A172 (cell line): ENCODE measurements at places on chromosomes 1 and 21. TPM values are rescaled to one million over a fixed set of nuclear protein-coding genes. Genes with fewer than 3 reads are reported as not detected.
A peak's percentile ranks its signal among the peaks of the same experiment; 100 is the strongest.

DNA sequence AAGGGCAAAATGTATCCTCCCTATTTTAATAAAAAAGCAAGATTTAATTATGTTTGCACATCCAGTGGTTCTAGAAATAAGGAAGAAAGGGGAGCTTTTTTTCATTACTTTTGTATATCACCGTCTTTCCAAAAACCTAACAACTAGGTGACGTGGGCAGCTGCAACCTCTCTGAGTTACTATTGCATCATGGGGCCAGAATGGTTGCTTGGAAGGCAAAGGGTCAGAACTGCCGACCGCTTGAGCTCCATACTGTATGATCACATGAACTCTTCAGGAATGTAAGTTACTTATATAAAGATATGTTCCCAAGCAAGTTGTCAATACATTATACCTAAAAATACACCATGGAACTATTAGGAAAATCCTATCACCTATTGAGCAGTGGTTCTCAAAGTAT lies 85.6 kb upstream of the HIVEP3 start:
- DNase-seq = no peak

The SLC45A3 gene
- 11.1 and 13.0 TPM in 2 replicates for total RNA-seq

GRCh38 chr1:4603295-4604110 lies 50.9 kb upstream of the AJAP1 start:
- peak; percentile 19 for DNase-seq

The SYPL2 gene
- 0.24 TPM in 1 of 2 replicates, not detected in the other for total RNA-seq

The CYP4A11 gene
- total RNA-seq = not detected in 2 replicates

GRCh38 chr1:94903280-94904009 lies 23.5 kb downstream of the CNN3 start:
- DNase-seq = no peak

DNA sequence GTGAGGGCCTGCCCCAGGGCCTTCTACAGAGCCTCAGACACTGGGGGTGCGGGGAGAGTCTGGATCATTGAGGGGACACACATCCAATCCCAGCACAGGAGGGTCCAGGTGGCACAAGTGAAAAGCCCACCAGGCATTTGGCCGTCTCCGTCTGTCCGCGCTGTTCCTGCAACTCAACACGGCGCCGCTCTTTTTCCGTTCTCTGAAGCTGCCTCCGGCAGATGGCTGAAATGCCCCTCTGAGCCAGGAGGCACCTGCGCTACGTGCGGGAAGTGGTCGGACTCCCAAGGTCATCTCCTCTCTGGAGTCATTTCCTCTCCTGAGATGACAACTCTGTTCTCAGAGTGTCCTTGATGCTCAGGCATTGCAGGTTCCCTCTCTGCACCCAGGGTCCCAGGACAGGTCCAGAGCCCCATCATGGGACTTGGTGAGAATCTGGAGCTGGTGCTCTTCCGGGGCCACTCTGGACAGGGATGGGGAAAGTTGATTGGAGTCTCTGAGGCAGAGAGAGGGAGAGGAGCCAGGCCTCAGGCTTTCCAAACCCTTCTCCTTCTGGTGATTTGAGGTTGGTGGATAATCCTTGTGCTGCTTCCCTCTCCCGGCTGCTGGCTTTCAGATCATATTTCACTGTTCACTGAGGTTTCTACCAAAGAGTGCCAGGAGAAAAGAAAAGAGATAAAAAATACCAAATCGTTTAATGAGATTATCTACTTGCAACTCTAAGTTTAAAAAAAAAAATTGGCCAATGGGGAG lies 14.0 kb upstream of the MIXL1 start:
- DNase-seq = no peak

The ITLN2 gene
- total RNA-seq = not detected in 2 replicates

The SLC44A3 gene
- total RNA-seq = 0.10 TPM in 1 of 2 replicates, not detected in the other

The SERINC2 gene
- 16.8 and 18.9 TPM in 2 replicates for total RNA-seq

- DNase-seq = no peak
Measured at GRCh38 chr1:58442114-58442513, 104.4 kb downstream of the OMA1 start.

- no peak for DNase-seq
Measured at GRCh38 chr1:212915245-212916091, 34.9 kb upstream of the VASH2 start.

DNA sequence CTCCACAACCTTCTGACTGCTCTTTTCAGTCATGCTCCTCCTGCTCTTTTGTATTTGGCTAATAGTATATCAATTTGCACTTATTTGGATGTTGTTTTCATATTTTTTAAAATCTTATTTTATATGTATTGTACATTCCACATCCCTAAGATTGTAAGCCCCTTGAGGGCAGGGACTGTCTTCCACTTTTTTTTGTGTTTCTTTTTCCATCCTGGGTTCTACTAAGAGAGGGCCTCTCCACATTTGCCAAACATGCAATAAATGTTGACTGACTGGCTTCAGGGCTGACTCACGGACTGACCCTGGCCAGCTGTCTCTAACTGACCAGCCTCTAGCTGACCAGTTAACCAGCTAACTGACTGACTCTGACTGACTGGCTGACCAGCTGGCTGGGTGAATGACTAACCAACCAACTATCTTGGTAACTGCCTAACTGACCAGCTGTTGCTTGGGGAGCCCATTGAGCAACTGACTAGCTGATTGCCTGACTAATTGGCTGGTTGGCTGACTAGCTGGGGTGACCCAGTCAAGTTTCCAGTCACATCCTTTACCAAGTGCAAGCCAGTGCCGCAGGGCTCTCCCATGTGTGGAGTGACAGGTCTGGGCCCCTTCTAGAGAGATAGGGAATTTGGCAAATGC lies 16.1 kb downstream of the CSF1 start:
- DNase-seq = peak; percentile 55

DNA sequence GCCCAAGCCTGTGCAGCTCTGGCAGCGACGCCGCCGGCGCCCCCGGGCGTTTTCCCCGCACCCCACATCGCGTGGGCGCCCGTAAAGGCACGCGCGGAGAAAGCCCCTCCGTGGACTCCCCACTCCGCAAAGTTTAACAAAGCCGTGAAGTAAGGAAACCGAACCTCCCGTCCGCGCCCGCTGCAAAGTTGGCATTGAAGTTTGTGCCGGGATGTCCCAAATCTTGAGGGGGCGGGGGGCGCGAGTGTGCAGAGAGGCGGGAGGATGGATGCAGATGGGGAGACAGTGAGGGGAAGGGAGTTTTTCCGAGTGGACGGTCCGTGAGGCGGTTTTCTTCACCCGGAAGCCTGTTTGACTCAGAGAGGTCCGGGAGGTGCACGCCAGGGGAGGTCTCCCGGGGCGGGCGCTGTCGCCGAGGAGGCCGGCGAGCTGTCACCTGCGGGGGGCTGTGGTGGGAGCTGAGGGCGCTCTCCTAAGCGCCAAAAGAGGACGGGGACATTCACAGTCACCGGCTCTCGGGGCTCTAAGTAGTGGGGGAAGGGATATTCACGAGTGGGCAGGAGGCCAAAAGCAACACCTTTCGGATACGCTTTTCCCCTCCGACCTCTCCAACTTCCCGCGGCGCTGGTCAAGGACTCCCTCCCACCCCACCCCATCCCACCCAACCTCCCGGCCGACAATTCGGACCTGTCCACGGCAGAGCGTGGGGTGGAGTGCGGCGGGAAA lies 1.3 kb downstream of the WLS start:
- DNase-seq = peak; percentile 11

DNA sequence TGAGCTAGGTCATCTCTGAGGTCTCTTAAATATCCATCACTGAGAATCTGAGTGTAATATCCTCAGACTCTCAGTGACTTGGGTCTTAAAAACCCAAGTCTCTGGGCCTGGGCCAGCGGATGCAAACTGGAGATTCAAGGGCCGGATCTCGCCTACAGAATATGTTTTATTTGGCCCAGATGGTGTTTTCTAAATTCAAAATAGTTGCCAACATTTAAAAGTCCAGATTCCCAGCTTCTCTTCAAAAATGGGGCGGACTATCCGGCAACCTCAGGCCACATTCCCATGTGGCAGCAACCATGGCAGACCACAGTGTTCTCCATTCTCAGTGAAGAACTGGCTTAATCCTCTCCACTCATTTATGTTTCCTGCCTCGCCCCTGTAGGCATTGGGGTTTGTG lies 12.7 kb upstream of the HEYL start:
- DNase-seq = no peak

DNA sequence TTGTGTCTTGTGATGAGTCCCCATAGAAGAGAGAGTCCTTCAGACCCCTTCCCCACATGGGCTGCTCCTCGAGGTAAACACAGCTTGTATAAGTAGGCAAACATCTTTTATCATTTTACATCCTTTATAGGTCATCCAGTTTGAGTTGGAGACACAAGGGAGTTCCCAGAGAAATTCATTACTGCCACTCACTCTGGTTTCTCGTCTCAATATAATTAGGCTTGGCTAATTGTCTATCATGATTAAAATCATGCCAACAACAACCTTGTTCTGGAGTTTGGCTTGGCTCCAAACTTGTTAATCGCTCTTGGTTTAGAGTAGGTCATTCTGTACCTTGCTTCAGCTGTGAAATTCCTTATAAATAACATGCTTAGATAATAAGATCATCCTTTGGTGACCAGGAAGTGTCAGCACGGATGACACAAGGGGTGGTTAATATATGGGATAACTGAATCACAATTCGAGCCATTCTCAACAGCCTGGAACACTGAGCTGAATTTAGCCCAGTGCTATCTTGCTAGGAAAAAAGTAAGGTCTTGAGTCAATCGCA lies 70.7 kb upstream of the DAB1 start:
- no peak for DNase-seq

The ABCA4 gene
- total RNA-seq = not detected in 2 replicates
